ENCODE measurements at places on chromosomes 1 and 21.

DNA sequence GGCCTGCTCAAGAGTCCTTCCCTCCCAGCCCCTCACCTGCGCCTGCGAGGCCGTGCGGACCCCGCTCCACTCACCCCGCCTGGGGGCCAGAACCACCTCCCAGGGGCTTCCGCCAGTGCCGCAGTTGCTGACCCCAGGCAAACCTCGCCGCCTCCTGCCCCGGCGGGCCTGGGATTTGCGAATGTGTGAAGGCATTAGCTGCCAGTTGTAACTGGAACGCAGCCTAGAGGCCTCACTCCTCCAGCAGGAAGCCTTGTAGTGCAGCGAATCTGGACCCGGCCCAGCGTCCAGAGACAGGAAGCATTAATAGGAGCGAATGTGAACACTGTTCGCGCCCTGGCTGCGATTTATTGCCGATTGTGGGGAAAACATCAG lies 140.9 kb upstream of the ARHGEF16 start:
- no peak for DNase-seq

DNA sequence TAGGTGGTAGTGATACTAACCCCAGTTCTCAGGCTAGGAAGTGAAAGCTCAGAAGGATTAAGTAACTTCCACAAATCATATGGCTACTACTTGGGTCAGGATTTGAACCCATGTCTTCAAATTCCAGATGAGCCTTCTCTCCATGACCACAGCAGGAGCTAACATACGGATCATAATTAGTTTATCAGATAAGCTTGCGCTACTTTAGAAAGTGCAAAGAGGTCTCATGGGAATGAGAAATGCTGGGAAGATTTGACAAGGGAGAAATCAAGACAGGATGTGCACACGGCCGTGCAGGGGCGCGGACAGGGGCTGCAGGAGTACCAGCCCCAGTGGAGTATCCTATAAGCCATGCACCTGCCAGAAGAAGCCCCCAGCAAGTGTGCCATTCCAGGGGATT lies 5.2 kb downstream of the PLEKHA6 start:
- no peak for DNase-seq

- DNase-seq: no peak
Observed at GRCh38 chr1:55012661-55013060, 13.9 kb downstream of the BSND start.

DNA sequence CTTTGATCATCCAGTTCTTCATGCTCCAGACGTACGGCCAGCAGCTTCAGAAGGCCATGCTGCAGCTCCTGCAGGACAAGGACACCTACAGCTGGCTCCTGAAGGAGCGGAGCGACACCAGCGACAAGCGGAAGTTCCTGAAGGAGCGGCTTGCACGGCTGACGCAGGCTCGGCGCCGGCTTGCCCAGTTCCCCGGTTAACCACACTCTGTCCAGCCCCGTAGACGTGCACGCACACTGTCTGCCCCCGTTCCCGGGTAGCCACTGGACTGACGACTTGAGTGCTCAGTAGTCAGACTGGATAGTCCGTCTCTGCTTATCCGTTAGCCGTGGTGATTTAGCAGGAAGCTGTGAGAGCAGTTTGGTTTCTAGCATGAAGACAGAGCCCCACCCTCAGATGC lies 32.5 kb downstream of the MX1 start:
- DNase-seq: no peak

DNA sequence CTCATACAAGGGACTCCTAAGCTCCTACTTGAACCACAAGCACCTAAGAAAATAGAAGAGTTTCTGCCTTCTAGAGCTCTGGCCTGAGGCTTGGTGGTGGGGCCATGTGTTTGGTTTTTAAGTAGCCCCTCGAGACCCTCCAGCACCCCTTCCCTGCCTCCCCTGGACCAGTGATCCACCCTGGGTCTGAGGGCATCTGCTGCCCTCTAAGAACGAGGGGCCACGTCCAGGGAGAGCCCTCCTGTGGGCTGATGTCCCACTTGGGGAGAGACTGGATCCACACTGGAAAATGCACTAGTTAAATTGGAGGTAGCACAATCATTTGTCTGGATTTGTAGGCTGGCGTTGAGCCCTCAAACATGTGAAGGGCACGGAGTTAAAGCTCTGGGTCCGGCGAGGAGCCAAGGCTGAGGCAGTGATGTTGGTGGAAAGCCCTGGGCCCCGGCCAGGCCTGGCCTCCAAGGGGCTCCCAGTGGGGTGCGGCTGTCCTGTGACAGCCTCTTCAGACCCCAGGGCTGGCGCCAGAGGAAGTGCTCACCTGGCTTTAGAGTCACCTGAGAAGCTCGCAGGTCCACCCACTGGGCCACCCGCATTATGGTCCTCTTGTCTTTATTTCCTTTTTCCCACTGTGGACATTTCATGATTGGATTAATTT lies 65.2 kb downstream of the SLC37A1 start:
- DNase-seq: peak; percentile 4

GRCh38 chr1:168751195-168751650 lies 22.2 kb upstream of the DPT start:
- no peak for DNase-seq

DNA sequence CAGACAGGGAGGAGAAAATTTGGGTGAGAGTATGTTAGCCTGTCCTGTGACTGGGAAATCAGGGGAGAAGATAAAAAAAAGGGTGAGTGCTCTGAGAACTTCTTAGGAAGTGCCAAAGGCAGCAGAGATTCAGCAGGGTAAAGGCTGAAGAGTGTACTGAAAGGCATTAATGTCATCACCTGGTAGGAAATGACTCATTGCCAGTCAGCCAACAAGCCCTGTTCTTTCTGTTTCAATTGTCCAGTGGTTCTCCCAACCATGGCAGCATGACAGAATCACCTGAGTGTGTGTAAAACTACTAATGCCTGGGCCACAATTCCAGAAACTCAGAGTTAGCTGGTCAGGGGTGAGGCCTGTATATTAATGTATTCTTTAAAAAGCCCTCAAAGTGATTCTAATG lies 83.5 kb downstream of the INTS7 start:
- DNase-seq: no peak

- DNase-seq: no peak
Observed at GRCh38 chr1:177315261-177315660, 144.5 kb downstream of the BRINP2 start.

GRCh38 chr1:217136895-217137205 lies 413.6 kb upstream of the ESRRG start:
- DNase-seq: no peak

- no peak for DNase-seq
Observed at GRCh38 chr1:44348061-44348485, 7.0 kb downstream of the ERI3 start.

- DNase-seq: no peak
Observed at GRCh38 chr1:186605762-186606350, 74.4 kb downstream of the PTGS2 start.

GRCh38 chr1:226446094-226446493 lies 38.2 kb upstream of the PARP1 start:
- no peak for DNase-seq

DNA sequence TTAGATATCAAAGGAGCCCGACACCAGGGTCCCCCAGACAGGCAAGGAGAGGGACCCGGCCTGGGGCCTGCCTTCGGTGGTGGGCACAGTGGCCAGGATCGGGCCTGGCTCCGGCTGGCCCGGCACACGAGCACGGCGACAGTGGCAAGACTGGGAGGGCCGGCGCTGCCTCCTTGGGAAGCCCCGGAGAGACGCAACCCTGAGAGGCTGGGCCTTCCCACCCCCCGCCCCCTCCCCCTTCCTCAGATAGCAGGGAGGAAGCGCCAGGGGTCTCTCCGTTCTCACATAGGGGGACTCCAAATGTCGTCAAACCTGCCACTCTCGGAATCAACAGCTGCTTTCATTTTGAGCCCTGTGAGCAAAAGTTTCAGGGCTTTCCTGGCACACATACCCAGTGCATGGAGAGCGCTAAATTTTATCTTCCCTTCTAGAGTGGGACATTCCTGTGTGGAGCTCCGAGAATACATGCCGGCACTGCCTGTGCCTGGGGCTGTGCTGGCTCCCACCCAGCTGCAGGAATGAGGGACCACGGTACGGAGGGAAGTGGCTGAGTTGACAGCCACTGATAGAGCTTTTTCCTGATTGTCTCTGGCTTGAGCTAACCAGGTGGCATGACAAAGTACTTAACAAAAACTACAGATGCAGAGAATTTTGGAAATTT lies 62.4 kb downstream of the CD247 start:
- DNase-seq: no peak

GRCh38 chr1:36471830-36472641 lies 7.9 kb upstream of the MRPS15 start:
- DNase-seq: peak; percentile 37

DNA sequence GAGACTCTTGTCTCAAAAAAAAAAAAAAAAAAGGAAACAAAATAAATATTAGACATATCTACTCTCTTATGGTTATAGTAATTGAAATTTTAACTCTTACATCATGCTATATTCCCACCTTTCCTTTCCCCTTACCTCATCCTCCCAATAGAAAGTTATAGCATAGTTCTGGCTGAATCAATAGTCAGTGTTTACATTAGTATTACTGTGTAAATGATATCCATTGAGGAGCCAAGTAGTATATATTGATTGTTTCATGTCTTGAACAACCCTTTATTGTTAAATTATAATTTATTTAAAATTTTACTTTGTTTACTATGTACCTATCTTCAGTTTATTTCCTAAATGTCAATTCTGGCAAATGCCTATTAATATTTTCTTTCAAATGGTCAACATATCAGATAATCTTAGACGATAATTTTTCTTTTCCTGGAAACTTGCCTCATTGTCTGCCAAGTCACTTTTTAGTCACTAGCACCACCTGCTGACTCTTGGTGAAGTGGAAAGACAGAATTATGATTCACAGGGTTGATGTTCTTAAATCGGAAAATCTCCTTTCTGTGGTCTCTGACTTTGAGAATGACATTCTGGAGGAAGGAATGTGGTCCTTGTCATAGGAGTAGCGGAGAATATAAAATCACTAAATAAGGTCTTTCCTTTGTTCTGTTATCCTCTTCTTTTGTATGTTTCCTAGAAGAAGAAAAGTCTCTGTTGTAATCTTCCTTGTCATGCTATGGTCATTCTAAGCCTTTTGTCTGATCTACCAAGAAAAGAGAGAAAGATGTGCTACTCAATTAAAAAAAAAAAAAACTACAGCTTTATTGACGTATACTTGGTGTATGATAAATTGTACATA lies 8.6 kb downstream of the HJV start:
- no peak for DNase-seq

GRCh38 chr1:111629190-111629954 lies 9.8 kb downstream of the RAP1A start:
- no peak for DNase-seq

GRCh38 chr1:202076050-202076511 lies 46.6 kb upstream of the GPR37L1 start:
- DNase-seq: no peak

DNA sequence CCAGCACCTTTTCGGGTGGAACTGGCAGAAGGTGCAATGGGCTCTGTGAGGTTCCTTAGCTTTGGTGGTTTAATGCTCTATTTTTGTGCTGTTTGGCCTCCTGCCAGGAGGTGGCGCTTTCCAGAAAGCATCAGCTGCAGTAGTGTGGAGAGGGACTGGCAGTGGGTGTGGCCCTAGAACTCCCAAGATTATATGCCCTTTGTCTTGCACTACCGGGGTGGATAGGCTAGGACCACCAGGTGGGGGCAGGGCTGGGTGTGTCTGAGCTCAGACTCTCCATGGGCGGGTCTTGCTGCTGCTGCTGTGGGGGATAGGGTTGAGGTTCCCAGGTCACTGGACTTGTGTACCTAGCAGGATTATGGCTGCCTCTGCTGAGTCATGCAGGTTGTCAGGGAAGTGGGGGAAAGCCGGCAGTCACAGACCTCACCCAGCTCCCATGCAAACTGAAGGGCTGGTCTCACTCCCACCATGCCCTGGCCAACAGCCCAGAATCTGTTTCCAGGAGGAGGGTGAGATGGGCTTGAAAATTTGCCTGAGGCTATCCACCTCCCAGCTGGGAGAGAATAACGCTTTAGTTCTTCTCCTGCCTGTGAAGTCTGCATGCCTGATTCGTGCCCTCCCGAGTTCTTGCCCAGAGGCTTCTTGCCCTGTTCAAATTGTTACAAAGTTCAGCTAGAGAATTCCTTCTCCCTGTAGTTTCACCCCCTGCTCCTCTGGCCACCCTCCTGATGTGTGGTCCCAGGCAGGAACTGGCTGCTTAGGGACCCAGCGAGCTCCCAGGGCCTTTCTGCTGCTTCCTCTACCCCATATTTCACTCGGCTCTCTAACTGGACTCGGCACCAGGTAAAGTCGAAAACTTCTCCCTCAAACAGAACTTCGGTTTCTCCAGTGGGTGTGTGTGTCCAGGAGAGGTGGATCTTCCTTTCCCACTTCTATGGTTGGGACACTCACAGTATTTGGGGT lies 76.5 kb upstream of the BTG3 start:
- peak; percentile 18 for DNase-seq

GRCh38 chr1:111621050-111621449 lies 1.5 kb downstream of the RAP1A start:
- no peak for DNase-seq

DNA sequence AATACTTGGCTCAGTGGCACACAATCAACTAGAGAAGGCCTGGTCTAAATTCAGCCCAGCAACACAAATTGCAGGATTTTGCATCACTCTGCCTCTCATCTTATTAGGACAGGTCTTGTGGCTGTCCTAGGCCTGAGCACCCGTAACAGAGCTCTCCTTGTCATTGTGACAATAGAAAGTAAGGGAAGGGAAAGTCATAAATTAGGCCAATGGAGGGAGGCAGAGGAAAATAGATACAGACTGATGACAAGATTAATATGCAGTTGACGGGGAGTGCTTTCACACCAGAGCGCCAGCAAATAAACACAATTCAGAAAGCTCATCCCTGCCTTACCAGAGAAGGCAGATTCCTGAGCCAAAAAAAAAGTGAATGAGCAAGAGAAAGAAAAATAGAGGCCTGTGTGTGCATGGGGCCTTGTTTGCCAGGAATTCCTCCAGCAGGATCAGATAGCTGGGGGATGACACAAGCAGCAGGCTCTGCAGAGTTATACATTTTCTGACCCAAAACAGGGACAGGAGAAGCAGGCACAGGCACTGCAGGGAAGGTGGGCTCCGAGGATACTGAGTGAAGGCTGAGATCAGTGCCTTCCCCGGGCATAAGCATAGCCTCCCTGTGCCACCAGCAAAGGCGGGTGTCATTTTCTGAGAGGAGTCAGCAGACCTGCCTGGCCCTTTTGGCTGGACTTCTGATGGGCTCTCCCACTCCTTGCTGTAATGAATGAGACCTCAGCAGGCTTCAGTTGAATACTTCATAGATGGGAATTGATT lies 110.0 kb upstream of the SPAG17 start:
- DNase-seq: no peak

DNA sequence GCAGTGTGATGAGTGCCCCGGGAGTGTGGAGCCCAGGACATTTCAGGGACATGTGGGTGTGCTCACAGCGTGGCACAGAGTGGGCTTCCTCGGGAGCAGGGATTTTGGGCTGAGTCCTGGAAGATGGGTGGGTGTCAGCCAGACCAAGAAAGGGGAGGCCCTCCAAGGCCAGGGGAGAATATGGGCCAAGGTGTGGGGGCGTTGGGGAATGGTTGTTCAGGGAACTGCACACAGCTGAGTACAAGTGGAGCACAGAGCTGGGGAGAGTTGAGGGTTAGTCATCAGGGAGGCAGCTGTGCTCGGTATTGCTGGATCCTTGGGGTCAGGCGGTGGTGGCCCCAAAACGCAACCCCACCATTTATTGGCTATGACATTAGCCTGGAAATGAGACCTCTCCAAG lies 5.5 kb downstream of the POGK start:
- no peak for DNase-seq

All from glutamatergic neuron (in vitro differentiated cells).